ENCODE measurements at places on chromosomes 5 and 9.

DNA sequence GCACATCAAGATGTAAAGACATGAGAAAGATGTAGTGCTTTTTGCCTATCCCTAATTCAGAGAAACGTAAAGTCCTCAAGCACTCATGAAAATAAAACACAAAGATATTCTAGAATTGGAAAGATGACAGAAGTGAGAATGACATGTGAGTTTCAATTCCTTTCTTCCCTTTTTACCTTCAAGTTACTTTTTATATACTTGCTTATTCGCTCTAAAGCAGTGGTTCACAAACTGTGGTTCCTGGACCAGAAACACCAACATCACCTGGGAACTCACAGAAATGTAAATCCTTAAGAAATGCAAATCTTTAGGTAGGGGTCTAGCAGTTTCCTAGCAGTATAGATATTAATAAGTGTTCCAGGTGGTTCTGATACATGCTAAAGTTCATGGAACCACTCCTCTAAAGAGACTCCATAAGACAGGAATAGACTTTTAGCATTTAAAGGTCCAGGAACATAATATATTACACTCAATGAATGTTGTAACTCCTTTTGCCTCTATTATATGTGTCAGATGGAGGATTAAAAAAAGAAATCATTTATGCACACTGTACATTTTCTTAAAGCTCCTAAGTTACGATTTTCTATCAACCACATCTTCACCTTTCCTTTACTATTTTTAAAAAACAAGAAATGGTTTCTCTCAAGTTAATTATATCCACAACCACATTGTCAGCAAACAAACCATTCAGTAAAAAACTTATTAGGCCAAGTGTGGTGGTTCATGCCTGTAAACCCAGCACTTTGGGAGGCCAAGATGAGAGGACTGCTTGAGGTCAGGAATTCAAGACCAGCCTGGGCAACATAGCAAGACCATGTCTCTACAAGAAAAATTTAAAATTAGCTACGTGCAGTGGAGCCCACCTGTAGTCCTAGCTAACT is 39.9 kb downstream of the ERP44 start:
- DNase-seq = no peak

- no peak for DNase-seq
Observed at GRCh38 chr5:64807520-64807919, 38.8 kb downstream of the CWC27 start.

DNA sequence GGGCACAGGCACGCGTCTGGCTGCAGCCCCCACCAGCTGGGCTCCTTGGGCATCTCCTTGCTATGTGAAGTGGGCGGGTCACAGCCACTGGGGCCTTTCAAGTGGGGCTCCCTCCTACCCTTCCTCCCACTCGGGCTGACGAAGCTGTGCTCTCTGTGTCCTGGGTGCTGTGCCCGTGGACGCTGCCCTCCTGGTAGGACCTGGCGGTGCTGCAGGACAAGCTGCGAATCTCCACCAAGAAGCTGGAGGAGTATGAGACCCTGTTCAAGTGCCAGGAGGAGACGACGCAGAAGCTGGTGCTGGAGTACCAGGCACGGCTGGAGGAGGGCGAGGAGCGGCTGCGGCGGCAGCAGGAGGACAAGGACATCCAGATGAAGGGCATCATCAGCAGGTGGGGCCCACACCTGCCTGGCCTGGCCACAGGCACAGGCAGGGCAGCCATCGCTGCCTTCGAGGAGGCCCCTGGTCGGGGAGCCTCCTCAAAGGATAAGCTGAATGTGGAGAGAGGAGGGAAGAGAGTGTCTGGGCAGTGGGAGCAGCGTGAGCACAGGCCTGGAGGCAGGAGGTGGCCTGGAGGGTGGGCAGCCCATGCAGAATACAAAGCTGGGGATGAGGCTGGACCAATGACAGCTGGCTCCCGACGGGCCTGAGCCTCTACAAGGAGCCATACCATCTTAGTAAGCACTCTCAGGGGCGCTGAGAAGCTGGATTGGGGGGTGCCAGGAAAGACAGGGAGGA is 124.7 kb downstream of the DAB2IP start:
- no peak for DNase-seq

GRCh38 chr5:17816944-17817343 is 182.7 kb downstream of the TAF11L14 start:
- no peak for DNase-seq

DNA sequence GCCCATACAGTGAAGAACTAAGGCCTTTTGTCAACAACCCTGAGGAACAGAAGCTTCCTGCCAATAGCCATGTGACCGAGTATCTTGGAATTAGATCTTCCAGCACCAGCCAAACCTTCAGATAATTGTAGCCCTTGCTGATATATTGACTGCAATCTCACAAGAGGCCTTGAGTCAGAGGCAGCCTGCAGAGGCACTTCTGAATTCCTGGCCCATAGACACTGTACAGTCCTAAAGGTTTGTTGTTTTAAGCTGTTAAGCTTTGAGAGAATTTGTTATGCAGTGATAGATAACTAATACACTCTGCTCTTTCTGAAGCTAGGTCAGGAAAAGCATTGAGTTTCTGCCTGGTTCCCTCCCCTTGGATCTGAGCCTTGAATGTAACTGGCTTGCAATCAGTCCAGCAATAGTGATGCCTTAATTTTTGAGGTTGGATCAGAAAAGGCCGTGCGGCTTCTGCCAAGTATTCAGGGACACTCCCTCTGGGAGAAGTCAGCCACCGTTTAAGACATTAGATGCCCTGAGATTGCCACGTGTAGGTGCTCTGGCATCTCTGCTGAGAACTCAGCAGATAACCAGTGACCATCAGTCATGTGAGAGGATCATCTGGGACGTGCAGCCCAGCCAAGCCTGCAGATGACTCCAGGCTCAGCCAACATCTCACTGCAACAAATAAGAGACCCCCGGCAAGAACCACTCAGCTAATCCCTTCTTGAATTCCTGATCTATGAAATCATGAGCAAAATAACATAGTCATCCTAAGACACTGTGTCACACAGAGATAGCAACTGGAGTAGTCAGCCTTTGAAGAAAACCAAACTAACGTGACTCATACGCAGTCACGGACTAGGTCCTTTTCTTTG is 126.8 kb upstream of the STC2 start:
- no peak for DNase-seq

DNA sequence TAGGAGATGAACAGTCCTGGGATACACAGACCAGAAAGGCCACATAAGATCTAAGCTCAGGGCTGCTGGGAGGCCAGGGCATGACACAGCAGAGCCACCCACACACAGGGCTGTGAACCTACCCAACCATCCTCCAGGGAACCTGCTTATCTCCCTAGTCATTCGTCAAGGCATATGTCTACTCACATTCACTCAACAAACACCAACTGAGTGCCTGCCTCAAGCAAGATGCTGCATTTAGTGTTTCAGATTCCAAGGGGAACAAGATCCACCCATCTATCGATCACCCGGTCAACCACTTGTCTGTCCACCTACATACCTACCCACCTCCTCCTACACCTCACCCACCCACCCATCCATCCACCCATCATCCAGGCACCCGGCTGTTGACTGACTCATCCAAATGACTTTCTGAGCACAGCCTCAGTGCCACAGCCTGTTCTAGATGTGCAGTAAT is 1.9 kb downstream of the DPM2 start:
- DNase-seq = no peak

DNA sequence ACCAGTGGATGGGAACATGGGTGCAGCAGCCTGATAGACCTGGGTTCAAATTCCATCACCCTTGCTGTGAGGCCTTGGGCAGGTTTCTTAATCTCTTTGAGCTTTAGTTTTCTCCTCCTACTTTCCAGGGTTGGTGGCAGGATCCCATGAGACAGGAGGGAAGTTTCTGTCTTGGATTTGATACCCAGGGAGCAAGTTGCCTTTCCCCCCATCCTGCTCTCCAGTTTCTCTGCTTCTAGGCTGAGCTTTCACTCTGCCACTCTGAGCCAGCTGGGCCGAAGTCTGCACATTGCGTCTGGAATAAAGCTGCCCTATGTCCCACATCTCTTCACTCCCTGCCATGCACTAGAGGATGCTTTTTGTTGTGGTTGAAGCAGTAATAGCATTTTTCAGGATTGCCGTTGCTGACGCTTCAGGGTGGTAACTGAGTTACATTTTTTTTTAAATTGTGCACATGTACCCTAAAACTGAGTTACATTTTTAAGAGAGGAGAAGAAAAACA is 40.5 kb upstream of the ANGPTL2 start:
- no peak for DNase-seq

- no peak for DNase-seq
Observed at GRCh38 chr5:54725391-54726280, 208.1 kb downstream of the SNX18 start.

DNA sequence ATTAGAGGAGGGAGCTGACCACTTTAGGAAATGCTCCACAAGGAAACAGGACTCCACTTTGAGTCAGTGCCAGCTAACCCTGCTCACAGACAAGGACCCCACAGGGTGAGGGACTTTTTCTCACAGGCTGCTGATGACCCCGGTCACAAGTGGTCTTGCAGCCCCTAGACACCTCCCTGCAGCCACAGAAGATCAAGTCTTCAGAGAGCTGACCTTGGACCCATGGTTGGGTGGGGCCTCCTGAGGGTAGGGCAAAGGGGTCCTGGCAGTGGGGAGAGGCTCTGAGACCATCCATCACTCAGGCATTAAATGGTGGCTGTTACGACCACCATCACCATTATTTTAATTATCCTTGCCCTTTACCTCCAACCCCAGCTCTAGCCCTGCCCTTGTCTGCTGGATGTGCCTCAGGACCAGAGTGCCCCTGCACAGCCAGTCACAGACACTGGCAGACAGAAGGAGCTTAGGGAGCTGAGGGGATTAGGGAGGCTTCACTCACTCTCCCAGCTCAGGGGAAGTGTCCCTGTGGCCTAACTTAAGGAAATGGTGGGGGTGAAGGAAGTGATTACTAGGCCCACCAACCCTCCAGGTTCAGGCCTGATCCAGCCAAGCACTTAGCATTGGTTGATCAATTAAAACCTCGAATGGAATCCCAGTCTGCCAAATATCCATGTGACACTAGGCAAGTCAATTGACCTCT is 1.6 kb downstream of the ACSL6 start:
- DNase-seq = no peak

GRCh38 chr5:119016125-119016774 is 27.9 kb upstream of the DTWD2 start:
- no peak for DNase-seq

DNA sequence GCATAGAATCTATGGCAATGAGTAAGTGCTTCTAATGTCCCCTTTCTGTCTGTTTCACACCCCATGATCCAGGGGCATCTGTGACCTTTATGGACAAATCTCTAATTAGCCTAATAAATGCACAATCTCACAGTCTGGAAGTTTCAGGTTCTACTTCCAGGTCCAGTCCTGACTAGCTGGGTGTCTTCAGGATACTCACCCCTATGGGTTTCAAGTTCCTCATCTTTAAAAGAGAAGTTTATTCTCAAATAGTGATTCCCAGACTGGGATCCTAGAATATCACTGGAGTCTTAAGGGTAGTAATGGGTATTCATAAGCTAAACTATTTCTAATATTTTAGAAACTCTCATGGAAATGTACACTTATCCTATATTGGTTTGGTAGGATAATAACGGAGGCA is 77.2 kb upstream of the ABCA1 start:
- DNase-seq = no peak

DNA sequence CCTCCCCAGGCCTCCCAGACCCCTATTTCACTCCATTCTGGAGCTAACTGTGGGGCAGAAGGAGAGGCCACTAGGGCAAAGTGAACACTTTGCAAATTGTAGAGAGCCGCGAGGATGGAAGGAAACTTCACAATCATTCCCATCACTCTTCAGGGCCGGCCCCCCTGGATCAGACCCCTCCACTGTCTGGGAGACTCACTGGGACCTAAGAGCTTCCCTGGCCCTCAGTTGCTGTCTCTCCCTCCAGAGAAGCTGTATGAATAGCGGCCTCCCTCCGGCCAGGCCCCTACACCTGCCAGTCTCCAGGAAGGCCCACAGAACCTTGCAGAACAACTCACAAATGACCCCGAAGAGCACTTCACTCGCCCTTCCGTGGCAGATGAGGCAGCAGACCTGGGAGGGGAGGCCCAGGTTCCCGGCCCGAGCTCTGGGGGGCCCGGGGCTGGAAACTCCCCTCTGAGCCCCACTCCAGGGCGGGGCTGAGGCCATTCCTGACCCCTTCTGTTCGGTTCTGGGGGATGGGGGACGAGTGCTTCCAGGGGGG is 141.9 kb upstream of the IER5L start:
- DNase-seq = no peak

DNA sequence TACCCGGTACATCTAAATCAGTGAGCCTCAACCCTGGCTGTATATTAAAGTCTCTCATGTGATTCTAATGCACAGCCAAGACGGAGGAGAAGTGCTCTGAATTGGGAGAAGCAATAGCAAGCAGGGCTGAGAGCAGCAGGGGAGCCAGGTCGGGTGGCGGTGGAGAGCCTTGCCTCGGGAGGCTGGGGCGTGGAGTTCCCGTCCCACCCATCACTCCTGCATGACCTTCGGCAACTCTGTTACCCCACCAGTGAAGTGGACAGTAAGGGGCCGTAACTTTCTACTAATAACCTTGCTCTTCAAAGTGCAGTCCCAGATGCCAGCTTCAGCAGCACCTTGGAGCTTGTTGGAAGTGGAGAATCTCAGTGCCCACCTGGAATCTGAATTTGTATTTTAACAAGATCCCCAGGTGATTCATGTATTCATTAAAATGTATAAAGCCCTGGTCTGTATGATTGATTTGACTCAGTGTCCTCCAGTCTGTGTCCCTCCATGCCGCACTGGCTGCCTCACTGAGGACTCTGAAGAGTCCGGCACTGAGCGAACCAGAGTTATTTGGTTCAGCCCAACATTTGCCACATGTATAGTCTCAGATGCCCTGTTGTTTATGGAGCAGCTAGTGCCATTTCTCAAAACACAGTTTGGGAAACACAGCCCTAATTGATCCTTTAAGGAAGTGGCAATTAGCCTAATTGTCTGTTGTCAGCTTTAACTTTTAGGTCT is 6.5 kb downstream of the ERGIC1 start:
- DNase-seq = no peak

DNA sequence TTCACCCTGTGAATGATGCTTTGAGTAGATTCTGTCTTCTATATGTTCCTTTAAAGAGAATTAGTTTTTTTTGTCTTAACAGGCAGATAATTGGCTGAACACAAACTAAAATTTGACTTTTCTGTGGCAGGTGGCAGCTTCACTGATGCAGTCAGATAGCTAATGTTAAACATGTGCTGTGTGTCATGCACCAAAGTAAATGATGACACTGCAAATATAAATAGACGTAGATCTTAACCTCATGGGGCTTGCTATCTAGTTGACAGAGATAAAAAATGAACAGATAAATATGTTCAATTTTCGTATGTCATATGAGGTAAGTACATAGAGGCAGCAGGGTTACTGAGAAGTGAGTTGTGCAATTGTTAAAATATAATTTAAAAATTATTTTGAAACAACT is 82.7 kb downstream of the PARP8 start:
- no peak for DNase-seq

GRCh38 chr5:142427015-142427364 is 102.2 kb upstream of the SPRY4 start:
- no peak for DNase-seq

GRCh38 chr5:175109058-175109755 is 334.8 kb downstream of the DRD1 start:
- no peak for DNase-seq

DNA sequence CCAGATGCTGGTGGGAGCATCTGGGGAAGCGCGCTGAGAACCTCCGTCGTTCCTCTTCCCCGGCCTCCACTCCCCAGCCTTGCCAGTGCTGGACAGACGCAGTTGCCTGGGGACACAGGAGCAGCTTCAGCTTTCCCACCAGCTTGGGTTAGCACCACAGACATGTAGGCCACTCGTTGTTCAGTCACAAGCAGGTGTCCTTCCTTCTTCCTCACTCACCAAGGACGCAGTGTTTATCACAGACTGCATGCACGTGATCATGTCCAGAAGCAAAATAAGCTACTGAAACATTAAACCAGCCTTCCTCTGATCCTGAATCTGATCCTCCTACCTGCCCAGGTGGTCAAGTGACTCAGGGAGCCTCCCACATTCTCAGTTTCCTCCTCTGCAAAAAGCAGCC is 232.9 kb downstream of the SYK start:
- DNase-seq = no peak
